Activated CD4-positive, alpha-beta T cell treated with anti-CD3 and anti-CD28 coated beads for 1 hour (primary cell): ENCODE measurements at places on chromosomes 5 and 9.
A peak's percentile ranks its signal among the peaks of the same experiment; 100 is the strongest.

DNA sequence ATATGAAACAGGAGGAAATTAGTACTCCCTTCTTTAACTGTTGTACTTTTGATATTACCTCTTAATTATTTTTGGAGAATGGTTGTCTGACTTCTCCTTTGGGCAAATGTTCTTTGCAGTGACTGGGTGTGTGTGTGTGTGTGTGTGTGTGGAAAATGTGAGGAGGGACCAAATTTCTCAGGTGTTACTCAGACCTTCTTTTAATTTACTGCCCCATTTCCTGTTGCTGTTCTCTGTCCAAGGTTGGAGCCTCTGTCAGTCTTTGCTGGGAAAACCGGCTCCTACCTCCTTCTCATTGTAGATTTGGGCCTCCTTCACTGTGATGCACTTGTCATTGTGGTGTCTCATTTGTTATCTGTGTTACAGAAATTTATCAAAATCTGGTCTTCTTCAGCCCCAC lies 68.4 kb downstream of the PBX3 start:
- DNase-seq = no peak

DNA sequence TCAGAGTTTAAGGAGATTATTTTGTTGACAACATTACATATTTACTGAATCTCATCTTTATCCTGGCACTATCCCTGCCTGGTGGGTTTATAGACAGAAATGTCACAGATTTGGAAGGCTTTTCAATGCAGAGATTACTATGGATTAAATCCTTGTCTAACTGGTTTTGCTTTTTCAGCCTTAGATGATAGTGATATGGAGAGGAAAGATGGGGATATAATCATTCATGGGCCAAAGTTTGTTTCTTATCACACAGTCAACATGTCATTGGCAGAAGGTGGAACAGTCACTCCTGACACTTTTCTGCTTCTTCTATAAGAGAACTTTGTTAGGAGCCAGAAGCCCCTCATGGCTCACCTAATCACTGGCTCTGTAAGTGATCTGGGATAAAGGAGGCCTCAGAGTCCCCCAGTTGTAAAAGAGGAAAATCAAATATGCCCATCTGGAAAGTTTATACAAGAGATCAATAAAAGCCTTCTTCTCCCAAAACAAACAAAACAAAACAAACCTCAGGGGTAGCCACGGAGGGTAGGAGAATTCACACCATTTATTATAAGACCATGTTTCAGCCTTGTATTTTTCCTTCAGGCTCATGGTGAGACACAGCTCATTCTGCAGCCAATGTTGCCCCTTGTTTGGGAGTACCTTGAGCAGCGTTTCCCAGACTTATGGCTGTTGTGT lies 101.2 kb downstream of the PCSK1 start:
- DNase-seq = no peak

GRCh38 chr9:110133608-110134210 lies 74.2 kb downstream of the C9orf152 start:
- DNase-seq = no peak

GRCh38 chr5:33539212-33539611 lies 98.4 kb downstream of the TARS1 start:
- no peak for DNase-seq

DNA sequence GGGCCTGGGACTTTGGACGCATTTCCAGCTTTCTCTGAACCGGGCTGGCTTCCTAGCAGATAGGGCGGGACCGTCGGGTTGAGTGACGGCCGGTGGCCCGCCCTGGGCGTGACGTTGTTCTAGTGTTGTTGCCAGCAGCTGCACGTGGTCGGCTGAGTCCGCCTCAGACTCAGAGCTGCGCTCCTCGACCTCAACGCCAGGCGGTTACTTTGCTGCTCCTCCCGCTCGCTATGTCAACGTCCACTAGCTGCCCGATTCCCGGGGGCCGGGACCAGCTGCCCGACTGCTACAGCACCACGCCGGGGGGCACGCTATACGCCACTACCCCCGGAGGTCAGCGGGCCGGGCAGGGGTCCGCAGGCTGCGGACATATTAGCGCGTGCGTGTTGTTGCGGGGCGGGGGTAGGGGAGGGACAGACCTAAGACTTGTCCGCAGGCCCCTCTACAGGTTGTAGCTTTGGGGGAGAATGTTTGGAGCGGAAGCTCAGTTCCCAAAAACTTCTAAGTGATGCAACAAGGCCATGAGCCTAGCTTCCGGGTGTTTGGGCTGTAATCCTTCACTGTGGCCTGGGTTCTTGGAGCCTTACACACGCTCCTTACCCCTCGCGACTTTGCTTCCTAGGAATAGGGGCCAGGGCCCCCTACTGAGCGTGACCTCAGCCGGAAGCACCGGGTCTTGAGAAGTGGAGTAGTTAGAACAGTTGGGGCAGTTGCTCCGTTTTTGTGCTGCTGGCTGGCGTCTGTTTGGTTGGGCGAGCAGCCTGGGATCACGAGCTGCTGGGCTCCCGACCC lies at the start of gene EIF4EBP3:
TSS of gene EIF4EBP3 (plus strand) at position 155 of the 792 bp plus-strand sequence. CDS start at position 231, 76 bp downstream.
- DNase-seq = peak; percentile 77

DNA sequence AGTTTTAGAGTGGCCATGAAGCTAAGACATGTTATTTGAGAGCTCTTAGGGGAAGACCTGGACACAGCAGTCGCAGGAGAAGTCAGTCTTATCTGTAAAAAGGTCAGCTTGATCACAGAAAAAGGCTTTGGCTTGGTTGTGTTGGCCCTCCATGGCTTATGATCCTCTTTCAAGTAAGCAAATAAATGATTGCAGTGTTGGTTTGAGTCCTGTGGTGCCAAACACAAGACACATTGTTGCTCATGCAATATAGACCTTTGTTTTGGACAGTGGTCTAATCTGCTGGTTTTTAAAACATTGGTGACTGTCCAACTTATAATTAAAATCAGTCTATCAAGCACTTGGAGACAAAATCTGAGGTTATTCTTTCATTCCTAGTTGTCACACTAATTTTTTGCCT lies 54.0 kb downstream of the DOCK8 start:
- no peak for DNase-seq

DNA sequence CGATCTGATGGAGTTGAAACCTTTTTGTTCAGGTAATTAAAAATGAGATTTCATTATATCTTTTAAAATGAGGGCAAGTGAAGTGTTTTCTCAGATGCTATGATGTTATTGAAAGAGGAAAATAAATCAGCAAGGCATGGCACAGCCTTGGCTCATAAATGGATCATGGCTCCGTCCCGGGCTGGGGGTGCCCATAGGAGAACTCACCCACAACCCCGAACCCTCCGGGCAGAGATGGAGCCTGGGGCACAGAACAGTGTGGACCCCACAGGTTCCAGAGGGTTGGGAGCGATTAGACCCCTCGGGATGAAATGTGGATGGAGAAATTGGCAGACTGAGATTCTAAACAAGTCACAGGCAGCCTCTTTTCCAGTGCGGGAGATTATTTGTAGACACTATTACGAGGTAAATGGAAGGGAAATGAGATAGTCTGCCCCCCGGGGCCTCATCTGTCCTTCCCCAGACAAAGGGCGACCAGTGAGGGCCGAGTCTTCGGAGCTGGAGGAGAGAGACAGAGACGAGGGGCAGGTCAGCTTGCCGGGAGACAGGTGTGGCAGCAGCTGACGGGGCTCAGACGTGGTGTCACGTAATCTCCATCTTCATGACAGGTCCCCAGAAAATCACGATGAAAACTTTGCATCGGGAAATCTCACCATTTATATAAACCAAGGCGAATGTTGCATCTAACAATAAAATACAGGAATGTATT lies 33.7 kb downstream of the NDUFS6 start:
- no peak for DNase-seq

- no peak for DNase-seq
Measured at GRCh38 chr9:87195306-87195705, 248.0 kb upstream of the GAS1 start.

GRCh38 chr9:112054916-112055315 lies 120.2 kb downstream of the SUSD1 start:
- no peak for DNase-seq

GRCh38 chr5:17436350-17436749 lies 61.7 kb upstream of the TAF11L2 start:
- DNase-seq = no peak

DNA sequence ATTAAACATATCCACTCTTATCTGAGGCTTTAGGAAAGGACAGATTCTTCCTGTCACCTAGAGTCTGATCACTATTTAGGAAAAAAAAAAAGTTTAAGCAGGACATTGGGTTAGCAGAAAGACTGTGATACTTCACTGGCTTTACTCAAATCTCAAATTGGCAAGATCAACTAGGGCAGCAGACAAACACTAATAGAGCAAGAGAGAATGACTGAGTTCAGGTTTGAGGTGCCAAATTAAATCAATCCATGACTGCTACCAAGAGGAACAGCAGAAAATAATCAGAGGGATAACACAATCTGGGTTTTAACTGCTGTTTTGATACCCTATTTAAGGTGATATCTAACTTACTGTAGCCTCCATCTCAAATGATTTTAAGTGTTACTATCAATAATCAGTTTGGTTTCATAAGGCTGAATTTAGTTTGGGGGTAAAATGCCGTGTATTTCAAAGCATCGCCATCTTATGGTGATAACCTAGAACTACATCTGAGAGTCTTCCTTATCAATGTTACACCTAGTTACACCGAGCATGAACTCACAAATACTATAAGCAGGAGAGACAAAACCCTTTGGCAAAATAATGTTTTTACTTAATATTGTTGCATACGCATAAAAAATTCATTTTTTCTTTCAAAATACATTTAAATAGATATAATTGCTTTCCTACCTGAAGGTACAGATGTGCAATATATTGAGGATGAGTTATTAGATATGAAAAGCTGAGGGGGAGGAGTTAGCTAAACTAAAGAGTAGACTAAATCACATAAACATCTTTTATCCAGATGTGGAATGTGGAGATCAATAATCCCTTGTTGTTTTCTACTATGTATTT lies 286.4 kb upstream of the CDH12 start:
- no peak for DNase-seq

DNA sequence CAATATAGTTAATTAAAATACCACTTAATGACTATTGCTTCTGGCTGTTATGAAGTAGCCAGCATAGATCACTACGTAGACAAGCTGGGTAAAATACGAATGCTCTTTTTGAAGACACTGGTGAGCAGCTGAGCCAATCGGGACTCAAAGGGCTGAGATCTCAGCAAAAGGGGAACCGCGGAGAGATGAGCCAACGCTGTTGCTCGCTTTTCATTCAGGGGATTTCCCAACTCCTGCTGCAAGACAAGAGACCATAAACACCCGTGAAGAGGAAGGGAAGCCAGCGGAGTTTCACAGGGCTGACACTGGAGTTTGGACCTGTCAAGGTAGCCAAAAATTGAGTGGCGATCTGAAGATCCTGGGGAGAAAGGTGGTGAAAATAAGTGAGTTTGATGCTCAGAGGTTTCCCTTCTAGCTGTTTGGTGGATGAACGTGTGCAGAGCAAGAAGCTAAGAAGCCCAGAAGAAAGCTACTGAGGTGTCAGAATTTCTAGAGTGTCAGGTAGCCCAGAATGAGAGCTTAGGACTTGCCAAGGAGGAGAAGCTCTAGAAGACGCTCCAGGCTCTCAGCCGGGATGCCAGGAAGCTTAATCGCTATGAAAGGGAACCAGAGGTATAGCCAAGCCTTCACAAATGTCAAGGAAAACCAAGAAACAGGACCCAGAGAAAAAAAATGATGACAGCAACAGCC lies 79.6 kb upstream of the RNU6ATAC start:
- no peak for DNase-seq

DNA sequence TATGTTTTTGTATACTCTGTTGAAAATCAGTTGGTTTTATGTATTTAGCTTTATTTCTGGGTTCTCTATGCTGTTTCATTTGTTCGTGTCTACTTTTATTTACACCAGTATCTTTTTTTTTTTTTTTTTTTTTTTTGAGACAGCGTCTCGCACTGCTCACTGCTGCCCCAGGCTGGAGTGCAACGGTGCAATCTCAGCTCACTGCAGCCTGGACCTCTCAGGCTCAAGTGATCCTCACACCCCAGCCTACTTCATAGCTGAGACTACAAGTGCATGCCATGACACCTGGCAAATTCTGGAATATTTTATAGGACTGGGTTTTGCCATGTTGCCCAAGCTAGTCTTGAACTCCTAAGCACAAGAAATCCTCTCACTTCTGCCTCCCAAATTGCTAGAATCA lies 869.4 kb upstream of the CDH6 start:
- no peak for DNase-seq
